Amygdala (tissue), 56 donors: ENCODE measurements at places on chromosomes 12 and 14.

- DNase-seq = no peak
Measured at GRCh38 chr12:103779410-103780092, 61.5 kb downstream of the NT5DC3 start.

GRCh38 chr12:70317781-70318180 lies 48.3 kb upstream of the KCNMB4 start:
- no peak for DNase-seq

DNA sequence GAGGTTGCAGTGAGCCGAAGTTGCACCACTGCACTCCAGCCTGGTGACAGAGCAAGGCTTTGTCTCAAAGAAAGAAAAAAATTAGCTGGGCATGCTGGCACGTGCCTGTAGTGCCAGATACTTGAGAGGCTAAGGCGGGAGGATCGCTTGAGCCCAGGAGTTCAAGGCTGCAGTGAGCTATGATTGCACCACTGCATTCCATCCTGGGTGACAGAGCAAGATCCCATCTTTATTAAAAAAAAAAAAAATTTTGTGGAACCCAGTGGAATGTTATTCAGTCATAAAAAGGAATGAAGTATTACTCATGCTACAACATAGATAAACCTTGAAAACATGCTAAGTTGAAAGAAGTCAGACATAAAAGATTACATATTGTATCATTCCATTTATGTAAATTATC lies 8.3 kb upstream of the ERBB3 start:
- DNase-seq = no peak

DNA sequence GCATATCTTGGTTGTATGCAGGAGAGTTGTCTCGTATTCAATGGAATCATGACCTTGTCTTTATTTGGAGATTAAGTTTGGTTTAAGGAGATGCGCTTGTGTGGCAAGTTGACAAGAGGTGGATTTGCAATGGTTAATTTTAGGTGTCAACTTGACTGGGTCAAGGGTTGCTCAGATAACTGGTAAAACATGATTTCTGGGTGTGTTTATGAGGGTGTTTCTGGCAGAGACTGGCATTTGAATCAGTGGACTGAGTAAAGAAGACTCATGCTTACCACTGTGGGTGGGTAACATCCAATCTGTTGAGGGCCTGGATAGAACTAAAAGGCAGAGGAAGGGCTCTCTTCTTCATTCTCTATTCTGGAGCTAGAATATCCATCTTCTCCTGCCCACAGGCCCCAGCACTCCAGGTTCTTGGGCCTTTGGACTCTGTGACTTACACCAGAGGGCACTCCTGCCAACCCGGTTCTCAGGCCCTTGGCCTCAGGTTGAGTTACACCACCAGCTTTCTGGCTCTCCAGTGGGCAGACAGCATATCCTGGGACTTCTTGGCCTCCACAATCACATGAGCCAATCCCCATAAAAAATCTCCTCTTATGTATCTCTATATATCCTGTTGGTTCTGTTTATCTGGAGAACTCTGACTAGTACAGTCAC lies 141.5 kb upstream of the ARID2 start:
- DNase-seq = no peak

- no peak for DNase-seq
Measured at GRCh38 chr14:82915381-82915780, 1381.7 kb upstream of the SEL1L start.

- DNase-seq = no peak
Measured at GRCh38 chr12:28709986-28710685, 438.9 kb upstream of the FAR2 start.

- no peak for DNase-seq
Measured at GRCh38 chr12:104493496-104493895, 36.7 kb downstream of the CHST11 start.

DNA sequence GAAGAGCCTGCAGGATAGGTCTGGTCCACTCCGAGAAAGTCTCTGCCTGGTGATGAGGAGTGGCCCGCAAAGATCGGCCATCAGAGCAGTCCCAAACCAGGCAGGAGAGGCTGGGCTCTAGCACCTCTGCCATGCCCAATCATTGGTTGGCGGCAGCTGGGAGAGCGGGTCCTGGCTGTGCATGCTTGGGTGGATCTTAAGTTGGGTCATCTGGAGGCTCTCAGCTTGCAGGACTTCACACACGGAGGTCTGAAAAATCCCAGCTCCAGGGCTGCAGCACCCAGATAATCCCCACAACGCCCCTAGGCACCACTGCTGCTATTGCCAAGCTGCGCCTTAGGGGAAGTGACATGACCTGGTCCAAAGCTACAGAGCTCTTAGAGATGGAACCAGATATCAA lies 766.7 kb upstream of the TBX3 start:
- DNase-seq = no peak

DNA sequence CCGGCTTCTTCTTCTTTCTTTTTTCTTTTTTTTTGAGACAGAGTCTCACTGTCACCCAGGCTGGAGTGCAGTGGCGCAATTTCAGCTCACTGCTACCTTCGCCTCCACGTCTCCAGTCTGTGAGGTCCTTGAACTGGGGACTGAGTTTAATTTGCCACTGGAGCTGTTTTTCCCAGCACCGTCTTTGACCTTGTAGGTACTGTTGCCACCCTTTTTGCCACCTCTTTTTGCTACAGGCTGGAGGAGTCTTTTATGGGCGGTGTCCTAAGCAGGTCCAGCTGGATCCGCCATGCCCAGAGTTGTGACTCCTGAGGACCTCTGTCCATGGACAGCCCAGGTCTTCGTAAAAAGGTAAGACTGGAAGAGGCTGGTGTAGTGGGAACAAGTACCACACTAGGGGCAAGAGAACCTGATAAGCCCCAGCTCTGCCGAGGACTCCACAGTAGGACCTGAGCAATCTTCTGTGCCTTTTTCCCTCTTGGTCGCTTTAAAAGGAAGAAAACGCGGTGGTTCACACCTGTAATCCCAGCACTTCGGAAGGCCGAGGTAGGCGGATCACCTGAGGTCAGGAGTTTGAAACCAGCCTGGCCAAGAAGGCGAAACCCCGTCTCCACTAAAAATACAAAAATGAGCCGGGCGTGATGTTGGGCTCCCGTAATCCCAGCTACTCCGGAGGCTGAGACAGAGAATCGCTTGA lies 946 bp downstream of the RNU4-2 start:
- no peak for DNase-seq

- no peak for DNase-seq
Measured at GRCh38 chr12:116274551-116275375, 2.7 kb downstream of the MED13L start.

DNA sequence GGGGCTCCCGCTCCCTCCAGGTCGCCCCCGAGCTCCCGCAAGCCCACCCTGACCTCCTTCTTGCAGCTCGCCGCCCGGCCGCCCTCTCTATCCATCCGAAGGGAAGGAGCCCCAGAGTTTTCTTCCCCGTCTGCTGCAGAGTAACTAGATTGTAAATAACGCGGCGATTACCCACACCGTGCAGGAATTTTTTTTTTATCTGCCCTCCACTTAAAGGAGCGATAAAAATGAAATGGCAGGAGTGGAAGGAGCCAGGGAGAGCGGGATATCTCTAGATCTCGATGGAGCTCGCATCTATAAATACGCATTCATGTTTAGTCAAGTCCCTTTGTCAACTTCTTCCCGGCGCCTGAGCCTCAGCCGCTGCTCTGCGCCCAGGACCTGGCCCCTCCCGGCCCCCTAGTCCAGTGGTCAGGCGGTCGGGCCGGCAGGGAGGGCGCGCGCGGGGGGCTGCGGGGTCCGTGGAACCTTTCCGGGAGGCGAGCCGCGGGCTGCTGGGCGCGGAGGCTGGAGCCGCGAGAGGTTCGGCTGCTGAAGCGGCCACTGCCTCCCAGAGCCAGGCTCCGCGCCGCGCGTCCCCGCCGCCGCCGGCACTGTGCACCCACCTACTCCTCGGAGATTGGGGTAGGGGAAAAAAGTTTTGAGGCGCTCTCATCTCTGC lies 386.0 kb downstream of the BCAT1 start:
- no peak for DNase-seq

DNA sequence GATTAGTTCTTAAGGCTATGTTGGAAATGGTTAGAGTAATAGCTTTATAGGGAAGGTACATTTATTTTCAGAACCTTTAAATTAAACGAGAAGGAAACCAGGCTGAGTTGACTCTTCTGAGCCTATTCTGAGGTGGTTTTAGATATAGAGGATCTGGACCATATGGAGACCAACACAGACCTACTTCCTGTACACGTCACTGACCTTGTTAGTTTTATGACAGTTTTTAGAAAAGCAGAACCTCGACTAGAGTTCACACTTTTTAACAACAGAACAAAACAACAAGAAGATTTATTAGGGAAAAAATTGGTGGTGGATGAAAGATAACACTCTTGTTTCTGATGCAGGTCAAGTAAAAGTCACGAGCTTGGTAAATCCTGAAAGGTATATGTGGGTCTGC lies 107.1 kb downstream of the NPAS3 start:
- no peak for DNase-seq

DNA sequence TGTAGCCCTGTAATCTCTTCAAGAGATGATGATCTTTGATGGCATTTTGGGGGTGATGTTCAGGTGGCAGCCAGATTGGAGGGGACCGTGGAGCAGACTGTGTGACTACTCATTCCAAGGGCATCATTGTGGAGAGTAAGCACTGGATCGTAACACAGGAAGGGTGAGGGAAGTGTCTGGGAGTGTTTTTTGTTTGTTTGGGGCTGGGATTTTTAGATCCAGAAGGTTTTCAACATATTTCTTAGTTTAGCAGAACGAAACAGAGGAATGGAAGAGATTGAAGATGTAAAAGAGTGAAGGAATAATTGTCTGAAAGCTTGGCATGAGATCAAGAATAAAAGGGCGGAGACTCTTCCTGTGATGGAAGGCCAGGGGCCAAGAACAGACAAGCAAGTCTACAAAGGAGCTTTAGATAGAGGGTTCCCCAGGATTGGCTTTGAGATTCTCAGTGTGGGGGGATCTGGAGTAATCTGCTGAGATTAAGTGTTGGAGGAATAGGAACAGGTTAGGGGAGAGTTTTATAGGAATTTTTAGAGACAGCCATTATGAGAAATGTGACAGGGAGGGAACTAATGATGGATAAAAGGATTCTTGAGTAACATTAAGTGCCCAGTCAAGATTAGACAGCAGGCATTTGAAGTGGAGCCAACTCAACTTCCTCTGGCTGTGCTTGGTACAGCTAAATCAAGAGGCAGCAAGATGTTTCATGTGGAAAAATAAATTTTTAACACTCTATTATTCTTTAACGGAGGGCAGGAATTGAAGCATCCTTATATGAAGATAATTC lies 79.7 kb upstream of the REP15 start:
- no peak for DNase-seq

GRCh38 chr14:56131865-56132833 lies 13.9 kb downstream of the PELI2 start:
- DNase-seq = no peak

DNA sequence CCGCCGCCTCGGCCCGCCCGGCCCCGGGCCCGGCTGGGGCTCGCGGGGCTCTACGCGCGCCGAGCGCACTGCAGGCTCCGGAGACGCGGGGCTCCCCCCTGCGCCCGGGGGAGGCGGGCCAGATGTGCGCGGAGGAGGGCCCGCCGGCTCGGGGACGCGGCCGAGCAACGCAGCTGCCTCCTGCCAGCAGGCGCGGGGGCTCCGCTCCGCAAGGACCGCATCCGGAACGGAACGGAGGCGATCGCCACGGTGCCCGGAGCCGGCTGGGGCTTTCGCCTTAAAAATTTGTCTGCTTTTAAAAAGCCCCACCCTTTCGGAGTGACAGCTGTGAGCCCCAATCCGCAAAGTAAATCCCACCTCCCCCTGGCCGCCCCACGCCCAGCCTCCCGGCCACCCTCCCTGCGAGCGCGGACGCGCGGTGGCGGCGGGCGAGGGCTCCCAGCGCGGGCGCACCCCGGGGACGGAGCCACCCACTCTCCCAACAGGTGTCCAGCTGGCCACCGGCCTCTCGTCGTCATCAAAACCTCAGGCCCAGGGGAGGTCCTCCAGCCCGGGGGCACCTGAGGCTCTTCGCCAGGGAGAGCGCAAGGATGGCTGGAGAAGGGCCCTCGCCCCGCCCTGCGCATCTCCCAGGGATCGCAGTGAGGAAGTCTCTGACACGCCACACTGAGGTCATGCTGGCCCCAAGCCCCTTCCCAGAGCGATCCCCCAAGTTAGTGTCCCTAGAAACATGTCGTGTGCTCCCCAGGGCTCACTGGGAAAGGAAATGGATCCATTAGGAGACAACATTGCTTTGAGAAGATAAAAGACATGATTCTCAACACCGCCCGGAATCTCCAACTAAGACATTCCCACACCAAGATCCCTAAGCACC lies at the start of gene TMEM132D:
TSS of gene TMEM132D (minus strand) at position 70 of the 874 bp plus-strand sequence.
- peak; percentile 30 for DNase-seq

DNA sequence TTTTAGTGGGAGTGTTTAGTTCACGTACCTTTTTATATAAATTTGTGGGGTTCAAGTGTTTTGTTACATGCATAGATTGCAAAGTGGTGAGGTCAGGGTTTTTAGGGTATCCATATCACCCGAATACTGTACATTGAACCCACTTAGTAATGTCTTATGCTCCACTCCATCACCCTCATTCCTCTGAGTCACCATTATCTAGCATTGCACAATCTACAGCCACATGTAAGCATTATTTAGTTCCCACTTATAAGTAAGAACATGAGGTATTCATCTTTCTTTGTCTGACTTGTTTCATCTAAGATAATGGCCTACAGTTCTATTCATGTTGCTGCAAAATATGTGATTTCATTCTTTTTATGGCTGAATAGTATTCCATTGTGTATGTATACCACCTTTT lies 583.7 kb upstream of the LRFN5 start:
- no peak for DNase-seq

GRCh38 chr12:58481811-58482210 lies 438.5 kb downstream of the LRIG3 start:
- DNase-seq = no peak

DNA sequence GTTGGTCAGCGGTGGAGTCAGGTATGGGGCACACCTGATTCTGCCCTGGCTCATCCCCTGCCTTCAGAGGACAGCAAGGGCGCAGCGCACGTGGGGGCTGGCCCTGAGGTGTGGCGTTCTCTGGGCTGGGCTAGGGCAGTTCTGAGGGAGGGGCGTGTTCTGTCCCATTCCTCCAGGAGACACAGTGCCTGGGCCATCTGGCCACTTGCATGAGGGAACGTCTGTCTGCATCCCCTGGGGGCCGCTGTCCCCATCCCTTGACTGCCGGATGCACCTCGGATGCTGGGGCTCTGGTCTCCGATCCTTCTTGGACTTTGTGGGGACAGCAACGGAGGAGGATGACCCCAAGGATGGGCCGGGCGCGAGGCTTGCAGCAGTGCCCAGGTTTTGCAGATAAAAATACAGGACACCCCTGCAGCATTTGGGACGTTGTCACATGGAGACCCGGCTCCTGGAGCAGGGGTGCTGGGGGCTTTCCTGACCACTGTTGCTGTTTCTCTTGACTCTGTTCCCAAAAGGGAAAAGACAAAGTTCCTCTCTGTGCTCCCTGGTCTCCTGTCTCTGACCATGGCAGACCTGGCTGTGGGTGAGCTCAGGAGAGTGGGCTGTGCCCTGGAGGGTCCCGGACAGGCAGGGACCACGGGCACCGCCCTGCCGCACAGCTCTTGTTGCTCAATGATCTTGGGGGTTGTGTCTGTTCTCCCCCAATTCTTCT lies 6.9 kb downstream of the MTA1 start:
- no peak for DNase-seq

DNA sequence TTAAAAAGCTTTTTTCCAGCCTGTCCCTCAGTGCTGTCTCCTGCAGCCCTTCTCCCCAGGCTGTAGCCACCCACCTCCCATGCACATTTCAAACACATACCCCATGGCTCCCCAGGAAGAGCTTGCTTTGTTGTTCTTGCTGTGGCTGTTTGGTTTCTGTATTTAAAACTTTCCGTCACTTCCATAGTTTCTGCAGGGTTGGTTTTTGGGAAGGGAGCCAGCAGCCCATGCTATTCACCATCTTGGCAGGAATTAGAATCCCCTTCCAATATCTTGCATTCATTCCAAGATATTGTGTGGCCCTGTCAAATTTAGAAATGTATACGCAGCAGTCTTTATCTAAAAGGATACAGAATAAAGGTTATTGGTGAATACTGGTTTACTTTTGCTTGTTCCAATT lies 29.6 kb downstream of the CFAP251 start:
- no peak for DNase-seq
